Stimulated activated CD4-positive, alpha-beta T cell treated with anti-CD3 and anti-CD28 coated beads, Interleukin-1b, Interleukin-23, amount 100 ng/mL, for 1 hour (primary cell): ENCODE measurements at places on chromosomes 4 and X.

DNA sequence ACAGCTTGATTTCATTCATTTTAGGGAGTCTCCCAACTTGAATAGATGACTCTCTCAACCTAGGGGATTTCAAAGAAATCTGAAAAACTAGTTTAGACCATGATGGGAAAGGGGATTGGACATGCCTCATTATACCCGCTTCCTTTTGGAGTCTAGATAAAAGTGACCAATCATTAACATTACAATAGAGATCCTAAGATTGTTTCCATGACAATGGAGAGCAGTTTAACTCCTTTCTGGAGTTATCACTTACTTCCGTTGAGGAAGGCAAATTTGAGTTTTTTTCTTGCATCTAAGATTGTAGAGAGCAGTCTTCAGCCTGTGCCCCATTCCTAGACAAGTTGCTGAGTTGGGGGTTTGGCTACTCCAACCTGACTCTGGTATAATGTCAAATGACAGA, 11.4 kb upstream of the IL15 start:
- no peak for DNase-seq

DNA sequence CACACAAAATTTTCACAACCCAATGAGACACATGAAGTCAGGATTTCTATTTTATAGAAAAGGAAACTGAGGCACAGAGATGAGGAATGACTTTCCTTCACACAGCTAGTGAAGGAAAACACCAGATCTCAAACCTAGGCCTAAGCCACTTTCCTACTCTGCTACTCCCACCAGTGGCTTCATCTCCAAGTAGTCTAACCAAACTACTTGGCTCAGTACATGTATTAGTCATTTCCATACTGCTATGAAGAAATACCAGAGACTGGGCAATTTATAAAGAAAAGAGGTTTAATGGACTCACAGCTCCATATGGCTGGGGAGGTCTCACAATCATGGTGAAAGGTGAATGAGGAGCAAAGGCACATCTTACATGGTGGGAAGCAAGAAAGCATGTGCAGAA, 196.6 kb downstream of the EVC2 start:
- no peak for DNase-seq

DNA sequence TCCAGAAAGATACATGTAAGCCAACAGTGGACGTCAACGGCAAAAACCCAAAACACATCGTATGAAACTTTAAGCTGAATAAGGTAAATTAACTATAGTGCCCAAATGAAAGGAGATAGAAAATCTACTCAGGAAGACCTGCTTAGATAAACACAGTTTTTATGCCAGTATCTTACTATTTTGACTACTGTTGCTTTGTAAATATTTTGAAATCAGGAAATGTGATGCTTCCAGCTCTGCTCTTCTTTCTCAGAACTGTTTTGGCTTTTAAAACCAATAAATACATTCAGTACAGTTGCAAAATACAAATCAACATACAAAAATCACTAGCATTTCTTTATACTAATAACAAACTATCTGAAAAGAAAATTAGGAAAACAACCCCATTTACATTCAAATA, 83.8 kb downstream of the SMARCA5 start:
- DNase-seq: no peak

- no peak for DNase-seq
Measured at GRCh38 chr4:163878336-163879121, 384.0 kb downstream of the TMA16 start.

GRCh38 chr4:153207027-153207426, 2.8 kb downstream of the TRIM2 start:
- no peak for DNase-seq

DNA sequence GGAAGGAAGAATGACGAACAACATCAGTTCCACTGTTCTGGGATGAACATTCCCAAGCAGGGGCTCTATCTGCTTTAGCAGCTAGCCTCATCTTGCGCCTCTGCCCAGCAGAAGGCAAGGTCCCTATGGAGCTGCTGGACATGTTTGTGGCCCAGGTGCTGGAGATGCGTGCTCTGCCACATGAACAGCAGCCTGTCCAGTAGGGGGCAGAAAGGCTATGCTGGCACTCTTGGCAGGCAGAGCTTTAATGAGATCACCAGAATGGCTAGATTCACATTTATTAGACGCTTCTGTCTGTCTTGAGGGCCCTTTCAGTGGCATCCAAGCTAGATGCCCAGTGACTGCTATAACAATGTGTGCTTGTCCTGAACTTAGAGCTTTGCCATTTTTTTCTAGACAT, 1826.0 kb downstream of the STIM2 start:
- no peak for DNase-seq

DNA sequence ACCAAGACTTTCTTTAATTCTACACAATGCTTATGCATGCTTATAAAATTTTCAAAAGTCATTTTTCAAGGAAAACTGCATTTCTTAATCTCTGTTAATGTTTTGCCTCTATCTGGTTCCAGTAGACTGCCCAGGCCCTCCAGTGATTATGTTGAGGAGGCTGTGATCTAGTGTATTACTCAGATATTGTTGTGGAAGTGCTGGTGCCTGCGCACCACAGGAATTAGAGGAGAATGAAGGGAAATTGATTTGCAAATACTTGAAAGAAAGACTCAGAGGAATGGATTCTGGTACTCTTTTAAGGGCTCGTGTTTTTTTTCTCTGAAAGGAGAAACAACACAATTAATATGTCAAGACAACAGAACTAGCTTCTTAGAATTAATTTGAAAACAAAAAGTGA, 1015.1 kb downstream of the RPA4 start:
- DNase-seq: no peak

- no peak for DNase-seq
Measured at GRCh38 chr4:146159384-146160058, 16.0 kb upstream of the LSM6 start.

DNA sequence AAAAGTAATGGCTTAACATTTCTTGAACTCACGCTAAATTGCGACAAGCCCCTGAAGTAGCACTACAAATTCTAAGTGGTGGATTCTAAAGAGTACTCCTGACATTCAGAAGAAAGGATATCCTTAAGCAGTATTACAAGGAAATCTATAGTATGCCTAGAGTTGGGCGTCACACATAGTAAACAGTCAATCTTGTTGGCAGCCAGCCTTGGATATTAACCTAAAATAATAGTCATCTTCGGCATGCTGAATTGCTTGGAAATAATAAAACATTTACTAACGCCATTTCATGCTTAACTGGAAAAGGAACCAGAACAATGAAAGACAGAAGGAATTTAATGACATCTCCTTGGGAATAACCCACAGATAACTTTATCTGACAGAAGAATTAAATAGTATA, 18.6 kb downstream of the ATP8A1 start:
- DNase-seq: no peak

- DNase-seq: no peak
Measured at GRCh38 chr4:188287169-188287894, 148.1 kb downstream of the TRIML1 start.

- no peak for DNase-seq
Measured at GRCh38 chrX:9562851-9563250, 98.0 kb downstream of the TBL1X start.

DNA sequence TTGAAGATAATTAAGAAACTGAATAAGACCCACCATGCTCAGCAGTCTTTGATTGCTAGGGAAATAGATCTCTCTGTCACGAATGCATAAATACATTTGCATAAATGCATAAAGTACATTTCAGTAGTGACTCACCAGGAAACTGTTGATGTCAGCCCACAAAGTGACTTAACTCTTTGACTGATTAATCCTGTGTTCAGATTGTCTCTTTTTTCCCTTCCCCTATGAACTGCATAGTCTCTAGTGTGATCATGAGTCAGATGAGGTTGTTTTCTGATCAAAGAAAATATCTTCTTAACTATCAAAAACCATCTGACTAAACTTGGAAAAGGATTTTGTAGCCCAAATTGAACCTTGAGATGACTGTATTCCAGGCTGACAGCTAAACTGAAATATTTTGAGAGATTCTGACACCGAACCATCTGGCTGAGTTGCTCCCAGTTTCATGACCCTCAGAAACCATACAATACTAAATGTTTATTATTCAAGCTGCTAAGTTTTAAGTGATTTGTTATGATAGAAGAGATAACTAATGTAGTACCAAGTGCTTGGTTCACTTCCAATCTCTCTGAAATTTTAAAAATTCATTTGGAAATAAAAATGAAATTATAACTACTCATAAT, 1381.5 kb upstream of the AGA start:
- no peak for DNase-seq

DNA sequence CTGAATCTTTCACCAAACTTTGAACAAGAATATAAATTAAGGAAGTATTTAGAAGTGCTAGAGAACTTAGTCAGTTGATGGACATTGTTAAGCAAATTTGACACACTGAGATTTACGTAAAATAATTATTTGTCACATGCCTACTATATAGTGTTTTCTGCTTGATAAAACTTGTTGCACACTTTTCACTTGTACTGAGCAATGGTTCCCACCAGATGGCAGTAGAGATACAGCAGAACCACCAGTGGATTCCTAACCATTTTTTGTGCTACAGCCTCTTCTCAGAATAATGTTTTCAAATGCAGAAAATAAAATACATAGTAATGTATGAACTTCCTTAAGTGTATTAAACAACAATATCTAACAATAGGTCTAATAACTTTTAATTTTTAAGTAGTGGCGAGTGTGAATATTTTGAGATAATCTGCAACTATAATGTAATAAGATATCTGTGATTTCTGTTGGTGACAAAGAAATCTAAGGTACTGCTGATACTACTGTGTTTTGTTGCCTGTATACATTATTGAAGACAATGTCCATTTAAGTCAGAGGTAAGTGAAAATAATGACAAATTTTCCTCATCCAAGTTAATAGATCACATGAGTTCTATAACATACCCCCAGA, 81.2 kb downstream of the APOOL start:
- no peak for DNase-seq

DNA sequence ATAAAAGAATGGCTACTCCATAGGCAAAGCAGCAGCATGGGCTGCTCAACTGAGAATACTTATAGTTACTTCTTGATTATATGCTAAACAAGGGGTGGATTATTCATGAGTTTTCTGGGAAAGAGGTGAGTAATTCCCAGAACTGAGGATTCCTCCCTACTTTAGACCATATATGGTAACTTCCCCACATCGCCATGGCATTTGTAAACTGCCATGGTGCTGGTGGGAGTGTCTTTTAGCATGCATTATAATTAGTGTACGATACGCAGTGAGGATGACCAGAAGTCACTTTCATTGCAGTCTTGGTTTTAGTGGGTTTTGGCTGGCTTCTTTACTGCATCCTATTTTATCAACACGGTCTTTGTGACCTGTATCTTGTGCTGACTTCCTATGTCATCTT, 141.5 kb downstream of the MAGEB17 start:
- no peak for DNase-seq

DNA sequence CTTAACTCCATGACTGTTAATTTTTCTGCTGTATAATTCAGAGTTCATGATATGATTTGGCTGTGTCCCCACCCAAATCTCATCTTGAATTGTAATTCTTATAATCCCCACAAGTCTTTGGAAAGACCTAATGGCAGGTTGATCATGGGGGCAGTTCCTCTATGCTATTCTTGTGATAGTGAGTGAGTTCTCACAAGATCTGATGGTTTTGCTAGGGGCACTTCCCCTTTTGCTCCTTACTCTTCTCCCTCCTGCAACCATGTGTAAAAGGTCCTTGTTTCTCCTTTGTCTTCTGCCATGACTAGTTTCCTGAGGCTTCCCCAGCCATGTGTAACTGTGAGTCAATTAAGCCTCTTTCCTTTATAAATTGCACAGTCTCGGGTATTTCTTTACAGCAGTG, 1751.9 kb downstream of the ARAP2 start:
- DNase-seq: no peak

- DNase-seq: no peak
Measured at GRCh38 chrX:80749404-80749803, 60.3 kb downstream of the BRWD3 start.

DNA sequence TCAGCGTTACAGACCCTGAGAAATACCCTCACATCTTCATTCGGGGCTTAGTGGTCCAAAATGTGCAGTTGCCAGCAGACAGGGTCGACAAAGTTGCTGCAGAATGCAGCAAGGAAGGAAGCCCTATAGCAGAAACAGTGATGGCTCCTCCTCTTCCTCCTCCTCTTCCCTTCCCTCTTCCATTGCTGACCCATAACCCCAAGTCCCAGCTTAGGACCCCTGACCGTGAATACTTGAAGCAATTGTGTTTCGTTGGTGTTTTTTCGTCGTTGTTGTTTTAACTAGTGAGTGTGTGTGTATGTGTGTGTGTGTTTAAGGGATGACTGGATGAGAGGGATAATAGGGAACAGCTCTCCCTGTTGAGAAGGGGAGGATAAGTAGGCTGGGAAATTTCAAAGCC, 69.5 kb downstream of the SLAIN2 start:
- no peak for DNase-seq

GRCh38 chr4:148359769-148360168, 82.4 kb downstream of the NR3C2 start:
- DNase-seq: no peak
